NCI-H2029 treated with DMSO at 0.1 percent for 48 hours (cell line): ENCODE measurements at places on chromosomes 12 and 14.

GRCh38 chr12:40226705-40227104 lies 1.9 kb downstream of the LRRK2 start:
- DNase-seq: no peak

DNA sequence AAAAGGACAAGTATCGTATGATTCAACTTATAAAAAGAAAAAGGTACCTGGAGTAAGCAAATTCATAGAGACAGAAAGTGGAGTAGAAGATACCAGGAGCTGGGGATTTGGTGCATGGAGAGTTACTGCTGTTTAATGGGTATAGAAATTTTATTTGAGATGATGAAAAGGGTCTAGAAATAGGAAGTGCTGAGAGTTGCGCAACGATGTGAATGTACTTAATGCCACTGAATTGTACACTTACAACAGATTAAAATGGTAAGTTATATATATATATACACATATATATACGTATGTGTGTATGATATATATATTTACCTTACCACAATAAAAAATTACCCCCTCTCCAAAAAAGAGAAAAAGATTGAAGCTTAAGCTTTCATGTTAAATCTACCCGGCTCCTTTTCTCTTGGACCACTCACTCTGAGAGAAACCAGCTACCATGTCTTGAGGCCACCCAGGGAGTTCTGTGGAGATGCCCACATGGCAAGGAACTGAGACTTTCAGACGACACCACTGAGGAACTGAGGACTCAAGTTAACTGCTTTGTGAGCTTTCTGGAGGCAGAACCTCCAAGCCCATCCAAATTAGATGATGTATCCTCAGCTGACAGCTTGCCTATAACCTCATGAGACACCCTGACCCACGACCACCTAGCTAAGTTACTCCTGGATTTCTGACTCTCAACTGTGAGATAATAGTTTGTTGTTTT lies 130.0 kb upstream of the BTG1 start:
- no peak for DNase-seq

DNA sequence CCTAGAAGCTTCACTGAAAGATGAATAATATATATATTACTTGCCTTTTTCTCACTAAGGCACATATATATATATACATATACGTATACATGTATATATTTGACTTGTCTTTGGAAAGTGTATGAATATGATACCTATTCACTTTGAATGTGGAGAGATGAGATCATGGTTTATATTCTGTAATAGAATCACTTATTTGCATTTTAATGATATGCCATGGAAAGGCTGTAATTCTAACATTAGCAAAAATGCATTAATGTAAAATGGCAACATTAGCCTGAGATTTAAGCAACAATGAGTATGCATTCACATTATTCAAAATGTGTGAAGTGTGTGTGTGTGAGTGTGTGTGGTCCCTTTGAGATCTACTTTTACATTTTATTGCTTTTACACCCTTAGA lies 54.5 kb upstream of the PRKD1 start:
- no peak for DNase-seq

DNA sequence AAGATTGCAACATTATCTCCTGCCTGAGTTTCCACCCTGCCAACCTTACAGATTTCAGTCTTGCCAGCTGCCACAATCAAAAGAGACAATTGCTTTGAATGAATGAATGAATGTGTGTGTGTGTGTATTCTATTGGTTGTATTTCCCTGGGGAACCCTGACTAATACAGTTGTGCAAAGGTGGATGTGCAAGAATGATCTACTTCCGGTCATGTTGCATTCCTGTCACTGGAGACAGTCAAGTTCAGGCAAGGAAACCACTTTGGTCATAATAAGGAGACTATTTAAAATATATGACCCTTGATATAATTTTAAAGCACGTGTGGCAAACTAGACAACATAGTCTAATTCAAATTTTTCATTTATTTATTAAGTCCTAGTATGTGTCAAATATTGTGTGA lies 13.1 kb downstream of the RERG start:
- no peak for DNase-seq

DNA sequence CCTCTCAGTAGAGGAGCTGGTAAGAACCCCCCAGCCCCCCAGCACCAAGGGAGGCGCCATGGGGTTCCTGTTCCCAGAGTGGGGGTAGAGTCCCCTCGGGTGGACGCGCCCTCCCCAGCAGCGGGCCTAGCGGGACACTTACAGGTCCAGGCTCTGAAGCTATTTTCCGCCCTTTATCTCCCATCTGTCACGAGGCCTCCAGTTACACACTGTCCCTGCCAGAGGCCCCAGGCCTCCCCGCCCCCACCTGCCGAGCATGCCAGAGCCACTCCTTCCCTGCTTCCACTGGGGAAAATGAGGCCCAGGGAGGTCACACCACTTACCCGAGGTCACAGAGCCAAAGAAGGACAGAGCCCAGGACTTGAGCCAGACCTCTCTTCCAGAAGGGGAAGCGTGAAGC lies 3.1 kb downstream of the C14orf180 start:
- DNase-seq: no peak

- peak; percentile 10 for DNase-seq
Measured at GRCh38 chr12:115364921-115365320, 680.9 kb upstream of the TBX3 start.

DNA sequence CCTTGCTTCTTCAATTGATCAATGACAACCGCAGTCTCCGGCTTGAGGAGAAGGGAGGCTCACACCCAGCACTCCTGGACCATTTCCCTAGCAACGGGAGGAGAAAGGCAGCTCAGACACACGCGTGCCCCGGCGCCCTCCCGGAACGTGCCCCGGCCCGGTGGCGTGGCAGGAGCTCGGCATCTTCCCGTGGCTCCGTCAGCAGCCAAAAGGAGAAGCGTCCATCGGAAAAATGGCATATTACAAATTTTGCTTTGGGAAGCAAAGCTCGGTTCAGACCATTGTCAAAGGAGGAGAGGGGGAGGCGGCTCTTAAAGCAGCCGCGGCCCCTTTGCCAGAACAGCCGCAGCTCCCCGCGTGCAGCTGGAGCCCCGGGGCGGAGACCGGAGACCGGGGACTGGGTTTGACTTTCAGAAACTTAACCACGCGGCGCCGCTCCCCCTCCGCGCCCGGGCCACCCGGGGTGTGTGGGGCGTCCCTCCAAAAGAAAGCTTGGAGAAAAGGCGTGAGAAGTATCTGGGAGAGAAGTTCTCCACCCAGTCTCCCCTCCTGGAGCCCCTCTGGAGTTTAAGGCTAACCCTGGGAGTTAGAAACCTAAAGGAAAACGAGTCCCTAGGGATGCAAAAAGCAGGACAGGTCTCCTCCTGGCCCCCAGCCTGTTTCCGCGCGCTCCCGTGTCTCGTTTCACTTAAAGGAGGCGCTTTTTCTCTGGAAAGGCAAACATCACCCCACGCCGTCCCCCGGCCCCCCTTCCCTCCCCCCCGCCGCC lies 545 bp downstream of the PPFIA2 start:
- DNase-seq: no peak

GRCh38 chr14:86847140-86847539 lies 1145.8 kb downstream of the GALC start:
- no peak for DNase-seq

GRCh38 chr12:26906704-26907103 lies 31.1 kb downstream of the INTS13 start:
- no peak for DNase-seq

DNA sequence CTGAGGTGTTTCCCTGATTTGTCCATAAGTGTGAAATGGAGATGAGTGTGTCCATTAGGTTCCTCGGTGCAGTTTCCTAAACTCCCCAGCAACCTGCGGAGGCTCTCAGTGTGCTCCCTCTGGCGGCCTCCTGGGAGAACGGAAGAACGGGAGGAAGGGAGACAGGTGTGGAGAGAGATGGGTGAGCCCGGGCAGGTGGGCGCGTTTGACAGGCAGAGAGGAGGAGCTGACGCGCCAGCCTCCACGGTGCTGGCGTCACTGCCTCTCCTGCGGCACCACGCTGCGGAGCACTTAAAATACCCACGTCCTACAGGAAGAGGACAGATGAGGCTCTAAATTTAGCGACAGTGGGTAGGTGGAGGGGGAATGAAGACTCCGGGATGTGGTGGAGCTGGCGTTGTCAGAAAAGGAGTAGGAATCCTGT lies 26.8 kb upstream of the PEX5 start:
- peak; percentile 52 for DNase-seq

- DNase-seq: no peak
Measured at GRCh38 chr12:56257071-56257470, 1.1 kb downstream of the ANKRD52 start.

DNA sequence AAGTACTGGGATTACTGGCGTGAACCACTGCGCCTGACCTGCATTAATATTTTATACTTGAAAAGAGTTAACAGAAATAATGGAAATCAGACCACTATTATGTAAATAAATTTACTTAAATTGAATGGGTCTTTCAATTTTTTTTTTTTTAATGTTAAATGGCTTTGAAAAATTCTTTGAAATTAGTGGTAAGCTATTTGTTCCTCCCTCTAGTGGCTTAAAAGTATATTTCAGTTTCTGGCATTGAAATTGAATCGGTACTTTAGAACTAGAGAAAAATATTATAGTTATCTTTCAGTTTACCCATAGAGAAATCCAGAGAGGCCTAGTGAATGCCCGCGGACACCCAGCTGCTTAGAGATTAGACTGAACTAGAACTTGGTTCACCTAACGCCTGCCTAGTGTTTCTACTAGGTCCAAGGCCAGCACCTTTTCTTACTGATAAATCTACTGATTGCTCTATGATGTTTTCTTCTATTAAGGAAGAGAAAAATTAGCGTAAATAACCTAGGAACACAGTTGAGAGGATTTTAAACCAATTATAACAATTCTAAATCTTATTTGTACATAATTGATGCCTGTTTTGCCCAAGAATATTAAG lies 106.5 kb downstream of the EML1 start:
- no peak for DNase-seq

- no peak for DNase-seq
Measured at GRCh38 chr12:123382684-123383083, 1.2 kb upstream of the KMT5A start.
